Mesothelial cell of epicardium (in vitro differentiated cells): ENCODE measurements at places on chromosomes 1 and 21.

DNA sequence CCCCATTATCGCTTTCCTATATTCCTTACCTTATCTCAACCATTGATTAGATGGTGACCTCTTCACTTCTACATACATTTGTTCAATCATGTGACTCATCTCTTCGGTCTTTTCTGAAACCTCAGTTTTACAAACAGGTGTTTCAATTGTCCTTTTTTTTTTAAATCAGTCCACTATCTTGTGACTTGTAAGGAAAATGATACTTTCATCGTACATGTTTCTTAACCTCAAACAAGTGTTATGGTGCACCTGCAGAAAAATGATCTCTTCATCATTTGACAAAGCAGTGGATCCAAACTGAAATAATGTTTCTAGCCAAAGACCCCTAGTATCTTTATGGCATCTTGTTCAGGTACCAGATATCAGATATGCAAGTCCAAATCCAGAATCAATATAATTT is 1157.2 kb downstream of the MRPL39 start:
- DNase-seq = no peak

DNA sequence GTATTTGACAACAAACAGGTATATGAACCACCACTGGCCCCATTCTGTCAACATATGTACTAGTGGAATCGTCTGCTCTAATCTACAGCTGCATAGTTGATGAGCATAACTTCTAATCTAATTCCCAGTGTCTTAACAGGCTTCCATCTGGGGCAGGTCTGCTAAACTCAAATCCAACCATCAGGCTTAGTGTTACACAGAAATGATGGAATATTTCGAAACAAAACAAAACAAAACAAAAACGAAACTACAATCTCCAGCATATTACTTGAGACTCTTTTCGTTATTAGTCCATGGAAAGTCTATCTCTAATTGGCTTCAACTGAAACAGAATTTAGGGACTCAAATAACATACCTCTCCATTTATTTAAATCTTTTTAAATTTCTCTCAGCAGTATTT is 37.6 kb downstream of the DIPK1A start:
- DNase-seq = no peak

GRCh38 chr1:224623310-224623714 is 7.2 kb downstream of the CNIH3 start:
- DNase-seq = no peak

GRCh38 chr1:114703242-114703641 is 7.9 kb upstream of the AMPD1 start:
- DNase-seq = no peak

DNA sequence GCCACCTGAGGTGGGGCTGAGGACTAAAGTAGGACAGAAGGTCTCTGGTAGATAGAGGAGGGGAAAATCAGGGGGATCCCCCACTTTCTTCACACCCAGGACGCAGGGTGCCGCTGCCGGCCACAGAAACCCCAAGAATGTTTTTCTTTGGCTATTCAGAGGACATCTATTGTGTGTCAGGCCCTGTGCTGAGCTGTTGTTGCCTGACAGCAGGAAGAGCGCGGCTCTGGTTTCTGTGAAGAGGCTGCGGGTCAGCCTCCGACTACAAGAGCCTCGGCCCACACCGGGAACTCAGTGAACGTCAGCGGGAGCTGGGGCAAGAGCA is 407 bp upstream of the PIGV start:
- no peak for DNase-seq

DNA sequence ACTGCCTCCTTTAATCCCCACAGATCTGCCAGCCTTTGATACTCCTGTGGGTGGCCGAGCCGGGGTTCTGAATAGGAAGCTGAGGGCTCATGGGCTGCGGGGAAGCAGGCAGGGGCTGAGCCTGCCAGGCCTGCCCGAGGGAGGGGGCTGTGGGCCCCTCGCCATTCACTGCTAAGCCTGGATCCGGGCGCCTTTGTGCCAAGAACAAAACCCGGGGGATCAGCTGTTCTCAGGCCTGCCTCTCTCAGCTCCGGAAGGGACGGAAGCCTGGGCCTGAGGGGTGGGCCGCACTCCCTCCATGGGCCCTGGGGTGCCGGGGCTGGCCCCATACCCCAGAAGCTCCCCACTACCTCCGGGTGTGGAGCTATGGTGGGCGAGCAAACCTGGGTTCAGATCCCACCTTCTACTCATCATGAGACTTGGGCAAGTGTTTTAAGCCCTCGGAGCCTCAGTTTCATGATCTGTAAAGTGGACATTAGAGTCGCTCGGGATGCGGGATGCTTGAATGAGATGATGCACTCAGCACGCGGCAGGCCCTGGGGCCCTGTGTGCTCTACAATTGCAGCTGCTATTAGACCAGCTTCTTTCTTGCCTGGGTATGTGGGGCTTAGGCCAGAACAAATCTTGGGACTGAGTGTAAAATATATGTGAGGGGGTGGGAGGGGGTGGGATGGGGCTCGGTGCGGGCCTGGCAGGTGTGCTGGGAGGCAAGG is 19.2 kb upstream of the EPHA2 start:
- DNase-seq = no peak

DNA sequence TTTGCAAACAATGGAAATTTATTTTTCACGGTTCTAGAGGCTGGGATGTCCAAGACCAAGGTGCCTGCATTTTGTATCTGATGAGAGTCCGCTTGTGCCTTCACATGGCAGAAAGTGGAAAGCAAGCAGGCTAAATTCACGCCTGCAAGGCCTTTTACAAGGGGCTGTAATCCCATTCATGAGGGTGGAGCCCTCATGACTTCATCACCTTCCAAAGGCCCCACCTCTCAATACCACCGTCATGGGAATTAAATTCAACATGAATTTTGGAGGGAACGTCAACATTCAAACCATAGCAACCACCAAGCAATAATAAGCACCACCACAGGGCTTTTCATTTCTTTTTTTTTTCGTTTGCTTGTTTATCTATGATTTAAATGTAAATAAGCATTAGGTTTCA is 115.3 kb downstream of the C1orf21 start:
- no peak for DNase-seq

DNA sequence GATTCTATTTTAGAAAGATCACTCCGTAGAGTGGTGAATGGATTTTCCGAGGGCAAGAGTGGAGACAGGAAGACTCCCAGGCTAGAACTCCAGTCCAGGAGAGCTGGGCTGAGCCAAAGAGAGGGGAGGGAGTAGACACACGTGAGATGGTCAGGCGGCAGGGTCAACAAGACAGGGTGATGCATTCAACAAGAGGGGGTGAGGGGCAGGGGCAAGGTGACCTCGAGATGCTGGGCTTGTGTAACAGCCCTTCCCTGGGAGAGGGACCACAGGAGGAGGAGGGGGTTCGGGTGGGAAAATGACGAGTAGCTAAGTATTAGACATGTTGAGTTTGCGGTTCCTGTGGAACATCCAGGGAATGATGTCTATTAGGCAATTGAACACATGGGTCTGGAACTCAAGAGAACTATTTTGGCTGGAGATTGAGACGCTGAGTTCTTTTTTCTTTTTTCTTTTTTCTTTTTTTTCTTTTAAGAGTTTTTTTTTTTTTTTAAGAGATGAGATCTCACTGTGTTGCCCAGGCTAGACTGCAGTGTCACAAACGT is 13.3 kb downstream of the RSPO1 start:
- no peak for DNase-seq

- DNase-seq = no peak
Measured at GRCh38 chr1:210598135-210598652, 269.5 kb downstream of the HHAT start.

GRCh38 chr1:17878837-17879236 is 123.7 kb downstream of the ACTL8 start:
- DNase-seq = no peak
